Stimulated activated CD8-positive, alpha-beta memory T cell treated with anti-CD3 and anti-CD28 coated beads, Interleukin-15, amount 100 ng/mL, for 4 hours (primary cell): ENCODE measurements at places on chromosomes 2 and 18.

- DNase-seq = no peak
Measured at GRCh38 chr2:186780701-186781316, 68.2 kb downstream of the ZSWIM2 start.

DNA sequence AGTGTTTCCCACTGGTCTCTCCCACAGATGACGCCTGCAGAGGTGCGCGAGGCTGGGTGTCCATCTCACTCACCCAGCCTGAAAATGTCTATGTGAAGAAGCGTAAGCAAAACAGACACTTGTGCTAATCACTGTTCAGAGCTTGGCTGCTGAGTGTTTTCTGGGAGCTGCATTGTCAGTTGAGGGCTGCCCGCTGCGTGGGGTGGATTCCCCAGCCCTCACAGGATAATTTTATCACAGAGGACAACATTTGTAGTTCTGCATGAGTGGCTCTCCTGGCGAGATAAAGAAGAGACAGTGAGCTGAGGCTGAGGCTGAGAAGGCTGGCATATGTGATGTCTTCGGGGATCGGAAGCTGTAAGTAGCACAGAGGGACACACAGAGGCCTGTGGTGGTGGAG, 16.2 kb upstream of the CAPN13 start:
- no peak for DNase-seq

DNA sequence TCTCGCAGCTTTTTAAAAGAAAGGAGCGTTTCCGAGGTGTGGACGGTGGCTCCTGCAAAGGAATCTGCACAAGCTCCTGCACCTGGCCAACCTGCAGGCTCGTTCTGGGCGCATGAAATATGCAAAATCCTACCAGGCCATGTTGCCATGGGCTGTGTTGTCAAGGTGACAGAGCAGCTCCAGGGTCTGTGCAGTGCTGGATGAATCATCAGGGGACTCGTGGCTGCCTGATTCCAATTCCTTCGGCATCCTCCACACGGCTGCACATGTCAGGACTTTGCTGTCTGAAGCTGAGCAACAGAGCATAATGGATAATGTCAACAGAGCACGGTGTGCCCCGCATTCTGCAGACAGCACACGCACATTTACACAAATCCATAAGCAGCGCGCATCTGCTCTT, 120.5 kb downstream of the EIPR1 start:
- no peak for DNase-seq

GRCh38 chr2:100451092-100451491, 19.2 kb upstream of the NMS start:
- DNase-seq = no peak

DNA sequence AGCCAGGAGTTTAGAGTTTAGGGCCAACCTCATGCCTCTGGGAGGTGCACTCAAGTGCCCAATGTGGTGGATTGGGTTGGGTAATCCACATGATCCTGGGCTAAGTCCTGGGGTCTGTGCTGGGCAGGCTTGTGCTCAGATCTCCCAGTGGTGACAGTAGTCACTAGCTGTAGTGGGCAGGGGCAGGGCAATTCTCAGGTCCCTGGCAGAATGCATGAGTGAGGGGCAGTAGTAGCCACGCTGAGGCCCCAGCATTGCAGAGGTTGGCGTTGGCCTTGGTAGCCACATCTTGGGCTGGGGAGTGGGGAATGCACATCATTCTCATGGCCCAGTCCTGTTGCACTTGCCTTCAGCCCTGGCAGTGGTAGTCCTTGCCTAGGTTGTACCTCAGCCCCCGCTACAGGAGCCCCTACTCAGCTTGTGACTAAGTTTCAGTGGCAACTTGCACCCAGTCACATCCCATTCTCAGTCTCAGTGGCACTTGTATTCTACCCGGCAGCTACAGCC, 269.9 kb downstream of the GULP1 start:
- no peak for DNase-seq

DNA sequence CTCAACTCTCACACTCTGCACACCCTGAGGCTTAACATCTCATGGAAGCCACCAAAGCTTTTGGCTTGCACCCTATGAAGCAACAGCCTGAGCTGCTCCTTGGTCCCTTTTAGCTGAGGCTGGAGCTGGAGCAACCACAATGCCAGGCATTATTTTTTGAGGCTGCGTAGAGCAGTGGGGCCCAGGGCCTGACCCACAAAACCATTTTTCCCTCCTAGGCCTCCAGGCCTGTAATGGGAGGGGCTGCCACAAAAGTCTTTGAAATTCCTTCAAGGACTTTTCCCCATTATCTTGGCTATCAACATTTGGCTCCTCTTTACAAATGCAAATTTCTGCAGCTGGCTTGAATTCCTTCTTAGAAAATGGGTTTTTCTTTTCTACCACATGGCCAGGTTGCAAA, 39.8 kb downstream of the CTNNA2 start:
- DNase-seq = no peak

DNA sequence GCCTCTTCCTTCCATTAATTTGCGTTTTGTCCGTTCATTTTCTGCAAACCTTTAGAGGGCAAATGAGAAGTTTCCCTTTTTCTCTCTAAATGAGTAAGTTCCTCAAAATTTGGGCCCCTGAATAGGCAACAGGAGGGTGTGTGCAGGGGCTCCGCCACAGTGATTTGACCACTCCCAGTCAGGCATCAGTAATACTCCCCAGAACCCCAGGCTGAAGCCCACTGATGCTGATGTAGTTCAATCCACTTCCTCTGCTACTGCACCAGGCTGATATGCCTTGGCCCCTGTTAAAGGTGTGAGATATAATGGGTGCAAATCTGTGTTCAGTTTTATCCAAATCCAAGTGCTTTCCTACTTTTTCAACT, 1150.0 kb downstream of the RPIA start:
- no peak for DNase-seq
